Mucosa of gallbladder (tissue), 1 donor: ENCODE measurements at places on chromosomes 2 and 18. TPM values are rescaled to one million over a fixed set of nuclear protein-coding genes. Genes with fewer than 3 reads are reported as not detected.
A peak's percentile ranks its signal among the peaks of the same experiment; 100 is the strongest.

Gene ZC3H8
- total RNA-seq: 5.6 TPM

Gene CHRNG
- not detected for total RNA-seq

Gene SCN1A
- not detected for total RNA-seq

Gene MC2R
- total RNA-seq: not detected

Gene TDRD15
- not detected for total RNA-seq

DNA sequence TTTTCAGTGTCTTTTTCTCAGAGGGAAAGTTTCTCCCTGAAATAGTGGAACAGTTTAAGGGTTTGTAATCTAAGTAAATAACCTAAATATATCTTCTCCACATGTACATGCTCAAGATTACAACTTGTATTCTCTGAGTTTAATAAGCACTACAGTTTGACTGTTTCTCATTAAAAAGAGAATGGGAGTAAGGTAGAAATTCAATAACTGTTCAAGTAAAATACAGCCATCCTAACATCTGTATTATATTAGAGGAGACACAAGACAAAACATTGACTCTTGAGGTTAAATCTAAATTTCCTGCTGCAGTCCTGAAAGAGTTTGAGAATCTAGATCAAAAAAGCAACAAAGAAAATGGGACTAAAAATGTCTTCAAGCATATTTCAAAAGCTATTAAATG lies 73.0 kb upstream of the ZNF397 start:
- no peak for DNase-seq

GRCh38 chr2:160156665-160157064 lies 43.4 kb downstream of the ITGB6 start:
- DNase-seq: no peak

GRCh38 chr2:196515608-196516007 lies 123.9 kb upstream of the CCDC150 start:
- no peak for DNase-seq

- DNase-seq: no peak
Measured at GRCh38 chr2:72911256-72911655, 6.1 kb upstream of the EMX1 start.

GRCh38 chr2:196123679-196124373 lies 47.6 kb downstream of the STK17B start:
- DNase-seq: no peak

GRCh38 chr2:61405813-61406212 lies 65.1 kb downstream of the USP34 start:
- no peak for DNase-seq

- no peak for DNase-seq
Measured at GRCh38 chr18:43125471-43125870, 10.0 kb upstream of the RIT2 start.

GRCh38 chr2:219664944-219665343 lies 37.5 kb downstream of the SLC4A3 start:
- peak; percentile 49 for DNase-seq

DNA sequence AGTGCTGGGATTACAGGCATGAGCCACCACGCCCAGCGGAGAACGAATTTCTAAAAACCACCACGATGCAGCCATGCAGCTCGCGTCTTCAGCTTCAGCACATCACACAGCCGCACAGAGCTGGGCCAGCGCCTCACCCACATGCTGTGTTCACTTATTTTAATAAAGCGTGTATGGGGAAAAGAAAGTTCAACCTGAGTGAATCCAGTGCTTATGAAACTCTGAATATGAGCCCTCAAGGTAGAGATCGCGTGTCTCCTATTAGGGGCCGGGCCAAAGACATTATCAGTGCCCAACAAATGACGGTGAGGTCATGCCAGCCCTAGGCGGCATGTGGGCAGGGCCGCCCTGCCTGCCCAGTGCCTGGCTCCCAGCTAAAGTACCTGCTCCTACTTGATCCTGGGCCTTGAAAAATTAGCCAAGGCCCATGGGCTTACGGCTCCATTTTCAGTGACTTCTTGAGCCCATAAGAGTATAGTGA lies 44.3 kb downstream of the SPRED2 start:
- DNase-seq: no peak

DNA sequence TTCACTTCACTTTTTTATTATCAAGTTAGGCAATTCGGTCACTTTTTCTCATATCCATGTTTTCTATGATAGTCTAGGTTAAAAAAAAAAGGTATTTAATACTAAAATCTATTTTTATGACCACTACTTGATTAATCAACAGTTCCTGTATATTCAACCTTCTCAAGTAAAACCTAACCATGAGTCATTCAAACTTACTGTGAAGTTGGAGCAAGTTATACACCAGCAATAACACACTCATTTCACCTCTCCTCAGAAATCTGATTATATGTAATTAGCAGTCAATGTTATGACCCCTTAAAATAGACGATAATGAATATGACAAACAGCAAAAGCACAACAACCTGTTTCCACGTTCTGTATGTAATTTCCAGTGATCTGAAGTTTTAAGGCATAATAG lies 35.0 kb upstream of the ADAM17 start:
- no peak for DNase-seq

- no peak for DNase-seq
Measured at GRCh38 chr2:19573784-19574183, 215.4 kb upstream of the OSR1 start.

DNA sequence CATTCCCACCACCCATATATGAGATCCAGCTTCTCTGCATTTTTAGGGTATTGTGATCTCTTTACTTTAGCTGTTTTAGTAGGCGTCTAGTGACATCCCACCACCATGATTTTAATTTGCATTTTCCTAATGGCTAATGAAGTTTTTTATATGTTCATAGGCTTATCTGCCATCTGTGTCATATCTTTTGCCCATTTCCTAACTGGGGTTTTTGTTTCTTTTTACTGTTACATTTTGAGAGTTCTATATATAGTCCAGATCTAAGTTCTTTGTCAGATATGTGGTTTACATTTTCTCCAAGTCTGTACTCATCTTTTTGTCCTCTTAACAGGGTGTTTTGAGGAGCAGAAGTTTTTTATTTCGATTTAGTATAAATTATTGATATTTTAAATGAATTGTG lies 39.6 kb downstream of the PTPN2 start:
- no peak for DNase-seq

DNA sequence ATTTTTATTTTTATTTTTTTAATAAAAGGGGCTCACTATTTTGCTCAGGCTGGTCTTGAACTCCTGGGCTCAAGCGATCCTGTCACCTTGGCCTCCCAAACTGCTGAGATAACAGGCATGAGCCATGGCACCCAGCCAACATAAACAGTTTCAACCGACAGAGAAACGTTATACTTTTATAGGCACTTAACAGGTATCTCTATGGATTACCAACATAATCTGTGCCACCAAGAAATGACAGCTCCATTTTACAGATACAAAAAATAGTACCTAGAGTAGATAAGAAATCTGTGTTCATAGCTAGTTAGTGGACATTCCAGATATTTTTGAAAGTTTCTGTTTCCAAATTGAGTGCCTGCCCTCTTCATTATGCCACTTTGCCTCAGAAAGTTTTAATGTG lies 1316.7 kb downstream of the LRP1B start:
- DNase-seq: no peak

- no peak for DNase-seq
Measured at GRCh38 chr2:219430633-219431615, 3.7 kb upstream of the SPEG start.

DNA sequence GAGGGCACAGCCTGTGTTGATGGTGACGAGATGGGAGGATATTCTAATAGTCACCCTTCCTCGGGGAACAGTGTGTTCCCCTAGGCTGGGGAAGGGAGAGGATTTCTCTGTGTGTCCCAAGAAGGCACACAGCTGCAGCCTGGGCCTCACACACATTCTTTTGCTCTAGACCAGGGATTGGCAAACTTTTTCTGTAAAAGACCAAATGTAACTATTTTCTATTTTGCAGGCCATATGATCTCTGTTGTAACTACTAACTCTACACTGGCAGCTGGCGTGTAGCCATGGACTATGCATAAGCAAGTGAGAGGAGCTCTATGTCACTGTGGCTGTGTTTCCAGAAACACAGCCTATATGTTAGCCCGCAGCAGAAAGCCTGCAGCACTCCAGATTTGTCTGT lies 65.8 kb downstream of the ARHGAP28 start:
- DNase-seq: no peak

- DNase-seq: no peak
Measured at GRCh38 chr18:68965817-68966216, 167.9 kb downstream of the CCDC102B start.

DNA sequence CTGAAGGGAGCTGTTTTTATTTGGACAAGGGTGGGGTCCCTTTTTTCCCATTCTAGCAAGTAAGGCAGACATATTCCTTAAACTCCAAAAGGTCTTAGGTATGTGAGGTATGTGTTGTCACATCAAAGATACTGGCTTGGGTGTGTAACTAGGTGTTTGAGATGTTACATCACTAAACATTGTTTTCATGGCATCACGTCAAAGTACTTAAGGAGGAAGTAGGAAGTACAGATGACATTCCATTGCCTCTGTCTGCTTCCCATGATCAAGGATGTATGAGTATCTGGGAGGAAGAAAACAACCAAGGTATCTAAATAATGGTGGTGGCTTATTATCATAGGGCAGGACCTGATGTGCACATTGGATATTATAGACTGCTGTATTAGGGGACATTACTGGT lies 39.3 kb downstream of the CD302 start:
- no peak for DNase-seq

DNA sequence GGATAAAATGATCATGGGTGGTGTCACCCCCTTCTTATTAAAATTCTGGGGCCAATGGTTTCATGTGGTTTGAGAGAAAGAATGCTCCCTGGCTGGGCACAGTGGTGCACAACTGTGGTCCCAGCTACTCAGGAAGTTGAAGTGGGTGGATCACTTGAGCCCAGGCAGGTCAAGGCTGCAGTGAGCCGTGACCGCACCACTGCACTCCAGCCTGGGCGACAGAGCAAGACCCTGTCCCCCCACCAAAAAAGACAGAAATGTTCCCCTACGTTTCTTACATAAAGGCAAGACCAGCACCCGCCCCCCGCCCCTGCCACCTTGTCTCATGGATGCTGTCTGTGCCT lies 53.0 kb upstream of the ID2 start:
- DNase-seq: no peak

DNA sequence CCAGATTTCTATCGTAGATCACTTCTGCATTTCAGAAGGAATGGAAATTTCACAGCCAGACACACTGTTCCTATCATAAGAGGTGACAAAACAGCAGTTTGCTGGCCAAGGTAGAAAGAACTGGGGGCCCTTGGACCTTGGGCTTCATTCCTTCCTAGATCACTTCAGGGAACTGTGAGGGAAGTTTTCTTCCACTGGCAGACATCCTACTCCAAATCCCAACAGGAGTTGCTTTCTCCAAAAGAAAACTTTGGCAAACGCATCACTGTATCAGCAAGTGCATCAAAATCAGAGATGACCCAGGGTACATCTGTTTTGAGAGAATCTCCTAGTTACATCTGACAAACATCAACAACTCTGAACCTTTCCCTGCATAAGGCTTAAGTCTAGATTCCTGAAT lies 348.4 kb upstream of the KLHL29 start:
- no peak for DNase-seq

GRCh38 chr2:58425368-58425767 lies 184.2 kb upstream of the FANCL start:
- DNase-seq: no peak
